ENCODE measurements at places on chromosomes 7 and 10.
A peak's percentile ranks its signal among the peaks of the same experiment; 100 is the strongest.

- no peak for DNase-seq
Measured at GRCh38 chr10:14254368-14254767, 76.4 kb downstream of the FRMD4A start.

DNA sequence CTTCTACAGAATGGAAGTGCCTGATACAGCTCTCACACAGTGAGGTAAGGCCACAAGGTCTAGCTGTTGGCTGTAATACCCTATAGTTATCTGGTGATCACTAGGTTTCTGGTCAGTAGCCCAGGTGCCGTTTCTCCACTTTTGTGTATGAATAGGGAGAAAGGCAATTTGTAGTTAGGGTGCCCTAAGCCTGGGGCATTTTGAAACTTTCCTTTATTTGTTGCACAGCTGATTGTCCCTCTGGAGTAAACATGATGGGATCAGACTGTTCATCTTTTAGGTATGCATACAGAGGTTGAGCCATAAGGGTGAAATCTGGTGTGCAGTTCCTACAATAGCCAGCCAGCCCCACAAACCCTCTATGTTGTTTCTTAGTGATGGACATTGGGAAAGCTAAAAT lies 112.4 kb downstream of the ANKRD26 start:
- DNase-seq, result no peak

DNA sequence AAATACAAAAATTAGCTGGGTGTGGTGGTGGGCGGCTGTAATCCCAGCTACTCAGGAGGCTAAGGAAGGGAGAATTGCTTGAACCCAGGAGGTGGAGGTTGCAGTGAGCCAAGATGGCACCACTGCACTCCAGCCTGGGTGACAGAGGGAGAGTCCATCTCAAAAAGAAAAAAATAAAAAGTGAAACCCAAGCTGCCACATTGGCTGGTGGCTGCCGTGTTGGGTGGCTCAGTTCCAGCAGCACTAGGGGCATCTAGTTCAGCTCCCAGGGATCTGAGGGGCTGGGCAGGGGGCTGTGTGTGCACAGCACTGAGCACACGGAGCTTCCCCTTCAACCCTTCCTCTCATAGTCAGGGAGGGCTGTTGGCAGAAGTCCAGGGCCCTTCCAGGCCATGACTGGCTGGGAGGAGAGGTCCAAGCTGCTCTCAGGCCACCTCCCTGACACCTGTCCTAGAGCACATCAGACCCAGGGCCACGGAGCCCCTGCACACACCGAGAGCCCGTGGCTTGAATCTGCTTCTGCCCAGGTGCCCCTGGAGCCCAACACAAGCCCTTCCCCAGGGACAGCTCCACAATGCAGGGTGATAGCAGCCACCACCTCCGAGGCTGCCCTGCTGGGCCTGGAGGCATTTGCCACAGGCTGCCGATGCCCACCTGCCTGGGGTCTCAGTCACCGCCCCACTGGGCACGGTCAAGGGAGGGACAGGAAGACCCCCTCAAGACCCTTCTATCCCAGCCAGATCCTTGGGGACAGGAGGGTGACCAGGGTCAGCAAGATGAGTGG lies 47.3 kb downstream of the YKT6 start:
- DNase-seq, result no peak

DNA sequence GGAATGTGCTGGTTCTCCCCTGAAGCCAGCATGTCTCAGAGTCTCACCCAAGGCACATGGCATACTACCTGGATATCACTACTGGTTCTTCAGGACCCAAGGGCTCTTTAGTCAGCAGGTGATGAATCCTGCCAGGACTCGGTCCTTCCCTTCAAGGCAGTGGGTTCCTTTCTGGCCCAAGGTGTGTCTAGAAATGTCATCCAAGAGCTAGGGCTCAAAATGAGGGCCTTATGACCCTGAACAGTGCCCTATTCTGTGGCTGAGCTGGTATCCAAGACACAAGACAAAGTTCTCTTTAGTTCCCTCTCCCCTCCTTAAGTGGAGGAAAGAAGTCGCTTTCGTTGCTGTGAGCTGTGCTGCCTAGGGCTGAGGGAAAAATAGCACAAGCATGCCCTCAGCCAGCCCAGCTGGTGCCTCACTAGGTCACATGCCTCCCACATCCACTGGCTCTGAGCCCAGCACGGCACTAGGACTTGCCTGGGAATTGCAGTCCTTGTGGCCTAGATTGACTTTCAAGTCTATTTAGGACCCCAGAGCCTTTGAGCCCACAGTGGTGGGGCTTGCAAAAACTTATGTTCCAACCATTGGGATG lies 106.0 kb downstream of the BMS1 start:
- no peak for DNase-seq

DNA sequence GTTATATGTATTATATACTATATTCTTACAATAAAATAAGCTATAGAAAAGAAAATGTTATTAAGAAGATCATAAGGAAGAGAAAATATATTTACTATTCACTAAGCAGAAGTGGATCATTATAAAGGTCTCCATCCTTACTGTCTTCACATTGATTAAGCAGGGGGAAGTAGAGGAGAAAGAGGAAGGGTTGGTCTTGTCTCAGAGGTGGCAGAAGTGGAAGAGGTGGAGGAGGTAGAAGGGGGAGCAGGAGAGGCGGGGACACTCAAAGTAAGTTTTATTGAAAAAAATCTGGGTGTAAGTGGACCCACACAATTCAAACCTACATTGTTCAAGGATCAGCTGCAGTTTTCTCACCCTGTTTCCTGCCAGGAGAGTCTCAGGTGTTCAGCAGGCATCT lies 28.9 kb upstream of the ERCC6 start:
- DNase-seq, result no peak

GRCh38 chr7:148110097-148110868 lies 480.3 kb upstream of the C7orf33 start:
- DNase-seq, result no peak

- no peak for DNase-seq
Measured at GRCh38 chr7:111006040-111006439, 84.9 kb upstream of the LRRN3 start.

- no peak for DNase-seq
Measured at GRCh38 chr7:68015122-68015977, 1018.7 kb downstream of the TYW1 start.

- DNase-seq, result no peak
Measured at GRCh38 chr7:3264693-3265339, 36.2 kb upstream of the SDK1 start.

DNA sequence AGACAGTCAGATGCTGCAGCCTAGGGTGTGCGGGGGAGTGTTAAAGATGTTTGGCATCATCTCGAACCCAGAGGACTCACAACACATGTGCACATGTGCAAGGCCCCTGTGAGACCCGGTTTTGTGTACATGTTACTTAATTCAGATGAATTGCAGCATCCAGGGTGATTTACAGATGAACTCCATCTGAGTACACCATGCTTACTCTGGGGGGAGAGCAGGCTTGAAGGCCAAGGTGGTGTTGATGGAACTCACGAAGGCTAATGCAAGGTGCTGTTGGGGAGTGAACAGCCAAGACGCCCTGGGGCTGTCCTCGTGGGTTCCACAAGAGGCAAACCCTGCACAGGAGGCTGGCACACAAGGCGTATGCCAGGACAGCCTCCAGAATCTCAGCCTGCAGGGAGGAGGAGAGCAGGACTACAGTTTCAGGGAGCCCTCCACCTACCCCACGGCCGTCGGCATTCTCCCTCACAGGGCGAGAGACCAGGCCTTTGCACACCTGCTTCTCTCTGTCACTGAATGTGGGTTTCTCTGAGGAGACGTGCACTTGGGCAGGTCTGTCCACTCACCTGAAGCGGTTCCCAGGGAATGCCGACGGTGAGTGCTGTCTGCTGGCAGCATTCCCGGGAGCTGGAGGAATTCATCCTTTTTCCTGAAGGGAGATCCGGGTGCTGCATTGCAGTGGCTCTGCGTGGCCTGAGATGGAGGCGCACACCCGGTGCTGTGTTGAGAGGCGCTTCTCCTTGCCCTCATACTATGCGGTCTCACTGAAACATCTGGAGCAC lies 178.5 kb upstream of the RNF32 start:
- DNase-seq, result no peak

DNA sequence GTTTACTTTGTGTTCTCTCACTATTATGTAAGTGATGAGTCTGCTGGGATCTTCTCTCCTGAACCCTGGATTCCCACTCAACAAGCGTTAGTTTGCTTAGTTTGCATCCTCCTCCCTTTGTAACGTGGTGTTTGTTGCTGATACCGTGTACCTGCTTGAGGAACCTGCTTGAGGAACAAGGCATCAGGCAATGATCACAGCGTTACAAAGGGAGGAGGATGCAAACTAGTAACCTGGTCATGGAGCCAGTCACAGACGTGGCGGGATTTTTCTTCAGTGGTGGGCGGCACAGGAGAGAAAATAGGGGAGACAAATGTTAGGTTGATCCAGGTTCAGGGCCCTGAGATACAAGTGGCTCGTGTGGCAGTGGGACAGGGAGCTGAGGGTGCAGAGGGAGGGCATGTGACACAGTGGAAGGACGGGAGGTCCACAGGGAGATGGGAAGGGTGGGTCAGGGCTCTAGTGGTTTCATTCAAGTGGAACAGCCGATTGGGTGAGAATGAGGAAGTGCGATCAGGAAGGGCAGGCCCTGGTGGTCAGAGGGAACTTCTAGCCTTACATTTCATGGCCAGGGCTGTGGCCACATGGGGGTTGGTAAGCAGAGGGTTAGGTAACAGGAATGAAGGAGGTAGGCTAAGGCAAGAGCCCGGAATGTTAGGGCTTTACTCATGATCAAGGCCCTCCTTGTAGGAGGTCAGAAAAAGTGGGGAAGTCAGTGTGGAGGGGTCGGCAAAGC lies 38.0 kb downstream of the SNX10 start:
- no peak for DNase-seq

GRCh38 chr10:103712898-103713498 lies 142.4 kb downstream of the SH3PXD2A start:
- DNase-seq, result peak; percentile 58

- no peak for DNase-seq
Measured at GRCh38 chr10:78044699-78045098, 11.0 kb downstream of the RPS24 start.

Measured in AG04450 (cell line).